Type B pancreatic cell (in vitro differentiated cells): ENCODE measurements at places on chromosomes 2 and 18.
A peak's percentile ranks its signal among the peaks of the same experiment; 100 is the strongest.

DNA sequence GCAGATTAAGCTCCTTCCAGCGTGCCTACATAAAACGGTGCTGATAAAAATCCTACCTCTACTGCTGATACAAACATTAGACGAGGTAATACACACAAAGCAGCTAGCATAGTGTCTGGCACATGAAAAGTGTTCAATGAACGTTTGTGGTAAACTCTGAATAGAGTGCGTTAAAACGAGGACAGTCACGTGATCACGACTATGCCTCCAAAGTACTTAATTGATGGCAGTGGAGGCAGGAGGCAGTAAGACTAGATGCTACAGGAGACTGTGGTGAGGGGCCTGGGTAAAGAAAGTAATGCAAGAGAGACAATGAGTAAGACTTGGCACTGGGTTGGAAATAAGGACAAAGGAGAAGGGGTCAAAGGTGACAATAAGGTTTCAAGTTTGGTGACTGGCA is 32.1 kb upstream of the LHCGR start:
- no peak for DNase-seq

DNA sequence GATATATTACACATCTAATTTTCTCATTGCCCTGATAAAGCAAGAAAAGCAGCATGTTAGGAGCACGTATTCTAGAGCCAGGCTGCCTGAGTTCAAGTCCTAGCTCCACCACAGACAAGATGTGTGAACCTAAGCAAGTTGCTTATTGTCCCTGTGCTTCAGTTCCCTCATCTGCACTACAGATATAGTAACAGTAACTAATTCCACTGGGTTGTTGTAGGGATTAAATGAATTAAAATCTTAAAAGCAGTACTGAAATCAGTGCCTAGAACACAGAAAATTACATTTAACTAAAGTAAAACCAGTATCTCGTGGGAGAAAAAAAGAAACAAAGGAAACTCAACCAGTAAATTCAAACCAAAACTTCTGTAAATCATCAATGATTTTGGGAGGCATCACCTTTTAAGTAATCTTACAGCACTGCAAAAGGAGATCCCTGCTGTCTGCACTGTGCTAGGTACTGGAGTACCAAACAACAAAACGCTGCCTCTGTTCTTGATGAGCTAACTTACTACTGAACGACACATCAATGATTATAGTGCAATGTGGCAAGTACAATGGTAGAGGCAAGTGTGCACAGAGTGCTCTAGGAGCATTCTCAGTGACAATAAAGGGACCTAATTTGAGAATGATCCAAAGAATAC is 7.9 kb downstream of the MAP3K2 start:
- no peak for DNase-seq

DNA sequence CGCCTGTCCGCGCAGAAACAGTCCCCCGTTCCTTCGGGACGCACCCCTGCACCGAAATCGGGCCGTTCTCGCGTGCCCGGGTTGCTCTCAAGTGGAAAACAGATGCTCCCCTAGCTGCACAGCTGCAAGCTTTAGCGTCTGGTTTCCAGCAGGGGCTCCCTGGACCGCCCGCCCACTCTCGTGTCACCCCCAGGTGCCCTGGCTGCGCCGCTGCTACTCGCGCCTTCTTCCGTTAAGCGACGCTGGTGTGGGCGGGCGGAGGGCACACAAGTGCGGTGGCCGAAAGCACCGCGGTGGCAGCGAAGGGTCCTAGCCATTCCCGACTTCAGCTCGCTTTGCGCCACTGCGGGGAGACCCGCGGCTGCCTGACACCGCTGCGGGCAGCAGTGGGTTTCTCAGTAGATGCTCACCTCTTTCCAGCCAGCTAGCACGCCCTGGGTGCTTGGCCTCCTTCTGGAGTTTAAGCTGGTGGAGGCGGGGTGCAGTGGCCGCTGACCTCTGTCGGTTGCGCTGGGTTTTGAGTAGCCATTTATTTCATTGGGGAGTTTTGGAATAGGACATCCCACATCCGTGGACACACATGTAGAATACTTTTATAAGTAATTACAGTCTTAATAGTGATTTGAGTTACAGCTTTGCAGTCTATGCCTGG is 806 bp downstream of the ZNF407 start:
- peak; percentile 78 for DNase-seq

GRCh38 chr2:189096769-189097447 is 82.7 kb downstream of the COL5A2 start:
- no peak for DNase-seq

DNA sequence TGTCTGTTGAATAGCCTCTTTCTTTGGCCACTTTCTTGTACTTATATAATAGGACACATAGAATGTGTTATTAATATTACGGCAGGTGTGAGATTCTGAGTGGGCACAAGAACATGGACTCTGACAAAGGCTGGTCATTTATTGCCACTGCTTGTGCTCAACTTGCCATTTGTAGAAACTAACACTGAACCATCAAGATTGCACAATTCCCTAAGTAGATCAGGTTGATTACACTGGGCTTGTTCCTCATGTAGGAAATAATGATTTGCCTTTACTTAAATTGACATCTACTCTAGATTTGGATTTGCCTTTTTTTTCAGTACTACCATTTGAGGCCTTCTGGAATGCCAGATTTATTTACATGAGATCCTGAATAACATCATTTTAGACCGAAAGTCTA is 342.7 kb upstream of the CWC22 start:
- DNase-seq = no peak

DNA sequence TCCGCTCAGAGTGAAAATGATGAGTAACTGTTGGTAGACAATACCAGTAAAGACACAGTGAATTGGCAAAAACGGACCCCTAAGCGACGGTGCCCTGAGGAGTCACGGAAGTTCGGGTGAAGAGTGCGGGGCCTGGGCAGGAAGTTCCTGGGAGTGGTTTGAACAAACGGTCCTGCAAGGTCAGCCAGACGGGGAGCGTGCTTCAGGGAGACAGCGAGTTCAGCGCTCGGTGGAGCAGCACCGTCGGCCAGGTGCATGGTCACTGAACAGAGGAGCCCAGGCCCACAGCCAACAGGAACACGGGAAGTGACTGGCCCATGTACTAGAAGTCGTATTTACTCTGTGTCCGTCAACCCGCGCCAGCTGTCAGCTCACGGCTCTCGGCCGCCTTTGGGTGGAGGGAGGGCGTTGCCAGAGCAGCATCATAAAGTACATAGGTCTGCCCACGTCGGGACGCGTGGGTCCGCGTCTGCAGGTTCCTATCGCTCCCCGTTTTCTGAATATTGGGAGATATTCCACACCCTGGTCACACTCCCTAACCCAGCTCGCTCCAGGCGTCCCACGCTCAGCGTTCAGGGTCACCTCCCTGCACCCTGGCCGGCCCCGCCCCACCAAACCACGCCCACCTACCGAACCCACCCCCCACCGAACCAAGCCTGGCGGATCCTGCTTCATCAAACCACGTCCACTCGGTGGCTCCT is 75.6 kb upstream of the UXS1 start:
- no peak for DNase-seq

- no peak for DNase-seq
These were observed 195.9 kb upstream of the DTNA start for GRCh38 chr18:34514238-34514637.

DNA sequence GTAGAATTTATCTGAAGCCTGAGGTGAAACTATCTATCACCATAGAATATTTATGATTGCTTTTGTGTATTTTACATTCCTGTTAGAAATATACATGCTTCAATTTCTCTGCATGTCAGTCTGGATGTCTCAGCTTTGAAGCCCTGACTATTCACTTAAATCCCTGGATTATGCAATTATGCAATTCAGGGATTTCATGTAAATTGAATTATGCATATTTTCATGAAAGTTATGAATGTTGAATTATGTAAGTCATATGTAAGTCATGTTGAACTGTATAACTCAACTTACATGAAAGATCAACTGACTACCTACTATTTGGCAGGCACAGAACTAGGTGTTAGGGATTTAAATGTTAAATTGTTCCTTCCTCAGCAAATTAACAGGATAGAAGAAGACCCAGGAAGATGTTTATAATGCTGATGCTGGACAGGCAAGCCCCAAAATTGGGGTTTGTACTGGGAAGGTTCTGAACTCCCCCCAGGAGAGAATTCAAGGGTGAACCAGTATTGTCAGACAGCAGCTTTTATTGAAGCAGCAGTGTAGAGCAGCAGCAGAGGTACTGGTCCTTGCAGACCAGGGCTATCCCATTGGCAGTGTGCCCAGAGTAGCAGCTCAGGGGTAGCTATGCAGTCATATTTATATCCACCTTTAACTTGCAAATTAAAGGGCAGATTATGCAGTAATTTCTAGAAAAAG is 236.5 kb downstream of the ZNF804A start:
- DNase-seq = no peak

- DNase-seq = no peak
These were observed 63.5 kb upstream of the FOSL2 start for GRCh38 chr2:28329184-28329583.

DNA sequence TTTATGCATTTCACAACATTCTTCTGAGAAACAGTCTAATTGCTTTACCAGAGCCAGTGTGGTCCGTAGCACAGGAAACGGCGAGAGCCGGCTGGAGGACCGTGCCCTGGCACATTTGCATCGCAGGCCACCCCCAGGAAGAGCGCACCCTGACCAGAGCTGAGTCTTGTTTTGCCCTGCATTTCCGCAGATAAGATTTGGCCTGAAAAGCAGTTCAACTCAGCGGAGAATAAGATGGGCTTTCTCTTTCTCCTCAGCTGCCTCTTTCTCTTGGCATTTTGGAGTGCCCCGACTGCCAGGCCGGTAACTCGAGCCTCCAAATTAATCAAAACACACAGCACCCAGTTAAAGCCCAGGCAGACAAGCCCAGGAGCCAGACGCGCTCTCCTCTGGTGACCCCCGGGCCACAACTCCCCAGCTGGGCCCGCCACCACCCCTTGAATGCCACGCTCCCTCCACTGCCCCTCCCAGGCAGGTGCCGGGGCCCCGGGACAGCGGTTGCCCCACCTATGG is 464 bp downstream of the COL4A4 start:
- DNase-seq = no peak

GRCh38 chr2:166419616-166419934 is 43.8 kb upstream of the SCN9A start:
- no peak for DNase-seq

- DNase-seq = no peak
These were observed 386.6 kb upstream of the KLHL29 start for GRCh38 chr2:22998359-22998758.

DNA sequence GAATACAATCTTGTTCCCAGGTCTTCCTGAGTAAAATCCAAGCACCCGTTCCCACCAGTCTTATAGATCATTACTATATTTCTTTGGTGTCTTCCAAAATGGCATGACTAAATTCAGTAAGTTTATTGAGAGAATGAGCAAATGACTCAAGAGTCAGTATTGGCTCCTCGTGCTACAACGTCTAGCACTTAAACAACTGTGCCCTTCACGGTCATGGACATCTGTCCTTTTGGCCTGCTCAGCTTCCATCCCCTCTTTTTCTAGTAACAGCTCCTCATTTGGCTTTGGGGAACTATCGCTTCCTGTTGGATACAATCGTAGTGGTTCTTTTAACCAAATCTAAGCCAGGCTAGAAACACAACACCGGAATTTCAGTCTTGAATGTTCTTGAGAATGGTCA is 24.1 kb upstream of the FZD7 start:
- DNase-seq = no peak

GRCh38 chr18:2468051-2468450 is 103.3 kb downstream of the METTL4 start:
- no peak for DNase-seq

- DNase-seq = no peak
These were observed 177.2 kb downstream of the EN1 start for GRCh38 chr2:118670276-118670675.

GRCh38 chr2:55879976-55880375 is 43.6 kb downstream of the EFEMP1 start:
- no peak for DNase-seq

DNA sequence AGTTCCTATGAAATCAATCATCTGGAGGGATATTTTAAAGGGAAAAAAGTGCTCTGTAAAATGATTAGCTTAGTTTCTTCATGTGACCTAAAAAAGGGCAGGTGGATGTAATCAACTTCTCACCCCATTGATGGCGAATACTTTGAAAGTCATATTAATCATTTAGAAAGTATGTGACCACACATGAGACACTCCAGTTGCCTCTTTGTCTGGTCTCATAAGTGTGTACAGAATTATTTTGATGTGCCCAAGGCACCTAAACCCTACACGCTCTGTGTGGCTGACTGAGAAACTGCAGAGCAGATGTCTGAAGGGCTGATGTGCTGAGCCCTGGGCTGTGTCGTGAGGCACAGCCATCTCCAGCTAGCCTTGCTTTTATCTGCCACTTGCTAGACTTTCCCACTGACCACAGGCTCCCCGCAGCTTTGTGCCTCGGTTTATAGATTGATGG is 26.9 kb downstream of the SGPP2 start:
- DNase-seq = no peak

DNA sequence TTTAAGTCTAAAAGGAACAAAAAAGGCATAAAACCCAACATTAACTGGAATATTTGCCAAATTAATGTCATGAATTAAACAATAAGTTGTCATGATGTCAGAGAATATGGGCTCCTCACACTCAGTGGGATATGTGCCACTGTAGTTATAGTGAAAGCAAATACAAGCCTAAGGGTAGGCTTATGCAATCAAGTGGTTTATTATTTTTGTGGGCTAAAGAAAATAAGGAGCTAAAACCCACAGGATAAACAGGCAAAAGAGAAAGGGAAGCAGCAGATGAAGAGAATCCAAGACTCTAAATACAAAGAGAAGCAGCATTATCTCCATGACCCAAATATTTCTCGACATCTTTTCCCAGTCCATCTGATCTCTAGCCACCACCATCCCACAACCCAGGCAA is 17.5 kb downstream of the YWHAQ start:
- DNase-seq = no peak

GRCh38 chr2:178386986-178387597 is 63.9 kb downstream of the PRKRA start:
- DNase-seq = no peak

- DNase-seq = no peak
These were observed 299.3 kb downstream of the CCDC85A start for GRCh38 chr2:56483081-56483480.

DNA sequence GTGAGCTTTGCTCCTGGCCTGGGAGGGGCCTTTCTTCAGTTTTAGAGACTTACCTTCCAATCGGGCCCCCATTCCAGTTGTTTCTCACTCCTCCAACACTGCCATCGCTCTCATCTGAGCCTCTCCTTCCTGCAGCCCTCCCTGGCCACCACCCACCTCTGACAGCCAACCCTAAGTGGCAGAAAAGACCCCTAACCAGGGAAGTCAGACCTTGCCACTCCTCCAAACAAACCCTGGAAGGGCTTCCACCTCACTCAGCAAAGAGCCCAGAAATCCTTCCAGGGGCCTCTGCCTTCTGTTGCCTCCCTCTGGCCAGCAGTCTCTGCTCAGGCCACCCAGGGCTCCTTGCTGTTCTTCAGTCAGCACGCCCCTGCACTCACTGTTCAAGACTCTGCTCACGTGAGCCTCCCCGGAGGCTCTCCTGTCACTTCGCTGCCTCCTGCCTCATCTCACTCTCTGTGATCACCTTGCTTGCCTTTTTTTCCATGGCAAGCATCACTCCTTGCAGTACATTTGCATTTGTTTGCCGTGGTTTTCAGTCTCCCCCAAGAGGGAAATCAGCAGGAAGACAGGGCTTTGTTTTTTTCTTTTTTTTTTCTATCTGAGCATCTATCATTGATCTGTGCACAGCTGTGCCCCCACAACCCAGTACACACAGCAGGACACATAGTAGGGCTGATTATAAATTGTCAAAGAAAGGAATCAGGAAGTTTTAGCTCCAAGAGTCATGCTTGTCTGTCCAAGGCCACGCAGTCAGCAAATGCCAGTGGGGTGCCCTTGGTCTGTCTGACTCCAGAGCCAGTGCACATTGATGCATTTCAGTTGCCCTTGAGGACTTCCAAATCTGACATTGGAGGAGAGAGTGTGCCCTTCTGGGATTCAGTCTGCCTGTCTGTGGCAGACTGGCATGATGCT is 83.9 kb downstream of the INHBB start:
- DNase-seq = peak; percentile 62
